CD4-positive, alpha-beta T cell treated with Interleukin-15 for 4 hours (primary cell): ENCODE measurements at places on chromosomes 5 and 9.
A peak's percentile ranks its signal among the peaks of the same experiment; 100 is the strongest.

GRCh38 chr9:114035845-114036801 lies 42.0 kb downstream of the AMBP start:
- DNase-seq = no peak

DNA sequence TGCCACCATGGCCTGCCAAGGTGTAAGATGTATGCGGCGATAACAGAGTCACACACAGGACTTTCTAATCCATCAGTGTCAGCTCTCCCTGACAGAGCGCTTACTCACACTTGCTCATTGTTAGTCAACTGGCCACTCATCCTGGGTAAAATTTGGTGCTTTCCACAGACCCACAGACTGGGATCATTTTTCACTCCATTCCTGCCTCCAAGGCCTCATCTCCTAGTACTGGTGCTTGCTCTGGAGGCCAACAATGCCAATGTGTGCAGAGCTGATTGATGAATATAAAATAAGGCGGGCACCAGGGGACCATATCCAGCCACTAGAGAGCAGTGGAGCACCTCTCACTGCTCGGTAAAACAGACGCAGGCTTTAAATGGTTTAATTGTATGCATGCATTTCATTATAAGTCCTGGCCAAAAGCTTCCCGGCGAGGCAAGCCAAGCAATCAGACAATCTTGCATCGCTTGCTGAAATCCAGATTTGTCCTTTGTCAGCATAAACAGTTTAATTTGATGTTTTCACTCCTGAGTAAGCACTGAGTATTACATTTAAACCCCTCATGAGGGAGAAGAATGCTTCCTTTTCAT lies 22.3 kb downstream of the PSMB7 start:
- no peak for DNase-seq

DNA sequence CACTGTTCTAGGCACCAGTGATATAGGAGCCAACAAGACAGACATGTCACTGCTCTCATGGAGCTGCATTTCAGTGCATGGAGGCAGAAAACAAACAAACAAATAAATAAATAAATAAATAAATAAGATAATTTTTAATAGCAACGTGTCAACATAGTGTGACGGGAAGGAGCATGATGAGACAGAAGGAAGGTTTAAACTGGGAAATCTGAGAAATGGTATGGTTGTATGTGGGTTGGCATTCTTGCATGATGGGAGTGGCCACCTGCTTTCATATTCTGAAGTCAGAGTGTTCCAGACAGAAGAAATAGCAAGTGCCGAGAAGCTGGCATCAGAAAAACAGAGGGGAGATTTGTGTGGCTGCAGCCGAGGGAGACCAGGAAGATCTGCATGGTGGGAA lies at the start of gene PCA3:
Gene PCA3 (plus strand): TSS at position 301 of the 400 bp plus-strand sequence.
- no peak for DNase-seq

GRCh38 chr9:94864196-94864595 lies 137.7 kb downstream of the AOPEP start:
- no peak for DNase-seq

DNA sequence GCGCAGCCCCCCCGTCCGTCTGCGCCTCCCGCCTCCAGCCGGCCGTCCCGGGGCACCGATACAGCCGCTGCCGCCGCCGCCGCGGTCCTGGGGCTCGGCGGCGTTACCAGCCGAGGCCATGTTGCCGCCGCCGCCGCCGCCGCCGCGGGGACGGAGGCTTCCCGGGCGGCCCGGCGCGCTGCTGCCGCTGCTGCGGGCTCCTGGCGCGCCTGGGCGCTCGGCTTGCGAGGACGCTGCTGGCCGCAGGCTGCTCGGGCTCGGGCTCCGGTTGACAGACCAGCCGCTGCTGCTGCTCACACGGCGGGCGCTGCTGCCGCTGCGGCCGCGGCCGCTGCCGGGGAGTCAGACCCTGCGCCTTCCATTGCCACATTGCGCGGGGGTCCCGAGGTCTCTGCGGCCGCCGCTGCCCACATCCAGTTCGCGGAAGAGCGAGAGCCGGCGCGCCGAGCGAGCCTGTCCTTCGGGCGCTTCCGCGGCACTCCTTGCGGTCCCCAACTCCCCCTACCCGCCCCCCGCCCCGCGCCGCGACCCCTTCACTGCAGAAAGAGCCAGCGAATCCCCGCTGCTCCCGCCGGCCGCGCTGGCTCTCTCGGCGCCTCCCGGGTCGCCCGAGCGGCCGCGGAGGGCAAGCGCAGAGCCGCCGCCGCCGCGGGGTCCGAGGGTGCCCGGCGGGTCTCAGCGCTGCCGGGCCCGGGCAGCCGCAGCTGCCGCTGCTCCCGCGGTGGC lies 8.4 kb downstream of the PTCH1 start:
- DNase-seq = no peak

GRCh38 chr9:132546148-132547051 lies 36.0 kb upstream of the BARHL1 start:
- DNase-seq = no peak

DNA sequence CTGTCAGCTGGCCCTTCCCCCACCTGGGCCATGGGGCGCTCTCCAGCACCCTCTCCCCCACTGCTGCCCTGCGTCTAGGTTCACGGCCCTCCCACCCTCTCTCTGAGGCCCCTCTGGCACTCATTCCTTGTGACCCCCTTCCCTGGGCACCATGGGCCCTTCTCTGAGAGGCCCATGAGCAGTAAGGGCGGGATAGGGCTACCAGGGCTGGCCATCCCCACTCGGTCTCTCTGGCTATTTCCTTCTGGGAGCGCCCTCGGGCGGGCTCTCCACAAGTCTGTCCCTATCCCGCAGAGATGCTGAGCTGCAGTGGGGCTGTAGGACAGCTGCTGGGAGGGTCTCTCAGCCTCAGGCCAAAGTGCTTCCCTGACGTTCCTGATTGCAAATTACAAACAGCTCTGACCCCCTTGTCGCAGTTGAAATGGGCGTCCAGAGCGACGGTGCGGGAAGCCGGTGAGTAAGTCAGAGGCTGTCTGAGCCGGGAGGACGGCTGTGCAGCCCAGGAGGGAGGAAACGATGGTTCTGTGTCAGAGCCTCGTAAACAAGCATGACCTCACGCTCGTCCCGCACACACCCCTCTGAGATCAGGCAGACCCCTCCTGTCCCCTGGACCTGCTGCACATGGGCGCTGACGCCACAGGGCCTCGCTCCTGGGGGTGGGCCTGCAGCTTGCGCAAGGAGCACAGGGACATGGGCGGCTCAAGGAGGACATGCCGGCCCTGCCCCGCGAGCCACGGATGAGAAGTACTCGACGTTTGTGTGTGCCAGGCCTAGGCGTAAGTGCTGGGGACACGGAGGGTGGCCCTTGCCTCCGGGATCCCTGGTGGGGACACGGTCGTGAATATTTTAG lies 36.3 kb upstream of the GFPT2 start:
- no peak for DNase-seq

DNA sequence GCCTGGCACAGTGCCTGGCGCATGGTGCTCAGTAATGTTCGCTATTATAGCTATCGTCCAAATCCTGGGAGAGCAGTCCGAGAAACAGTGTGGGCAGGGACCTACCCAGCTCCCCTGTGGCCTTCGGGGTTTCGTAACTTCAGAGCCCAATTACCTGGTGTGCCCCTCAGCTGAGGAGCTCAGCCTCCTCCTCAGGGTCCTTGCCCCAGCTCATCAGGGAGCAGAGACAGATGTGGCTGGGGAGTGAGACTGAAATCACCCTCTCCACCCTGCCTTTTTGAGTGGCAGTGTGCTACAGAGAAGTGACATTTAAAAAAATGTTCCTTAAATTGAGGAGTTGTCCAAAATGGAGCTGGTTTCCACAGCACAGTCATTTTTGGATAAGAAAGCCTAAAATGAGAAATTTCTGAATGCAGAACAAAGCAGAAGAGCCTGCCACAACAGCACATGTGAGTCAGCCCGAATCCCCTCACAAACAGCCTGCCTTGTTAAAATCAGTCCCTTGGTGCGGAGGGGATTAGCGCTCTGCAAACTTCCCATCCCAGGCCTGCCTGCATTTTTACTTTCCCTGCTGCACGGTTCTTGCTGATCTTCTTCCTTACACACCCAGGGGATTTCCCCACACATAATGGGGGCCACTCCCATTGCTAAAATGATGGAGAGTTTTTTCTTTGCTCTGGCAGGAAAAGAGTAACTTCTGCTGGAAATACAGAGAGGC lies 78.1 kb upstream of the PITX1 start:
- DNase-seq = no peak

DNA sequence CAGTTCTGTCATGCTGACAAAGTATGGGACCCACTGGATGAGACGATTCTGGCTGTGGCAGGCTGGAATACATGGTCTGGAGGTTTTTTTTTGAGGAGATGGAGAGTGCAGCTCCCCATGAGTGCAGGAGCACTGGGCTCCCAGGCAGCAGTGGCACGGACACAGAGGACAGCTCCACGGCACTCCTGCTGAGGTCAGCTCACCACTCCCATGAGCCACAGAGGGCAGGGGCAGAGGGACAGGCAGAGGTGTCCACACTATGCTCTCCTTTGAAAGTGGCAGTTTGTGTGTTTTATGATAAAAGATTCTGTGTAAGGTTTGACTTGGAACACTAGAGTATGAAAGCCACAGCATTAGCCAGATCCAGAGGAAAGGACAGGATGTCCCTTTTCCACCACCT lies 114.4 kb downstream of the UBE2R2 start:
- DNase-seq = no peak

GRCh38 chr5:83095957-83096539 lies 18.7 kb downstream of the XRCC4 start:
- DNase-seq = no peak

- DNase-seq = no peak
Observed at GRCh38 chr5:95414451-95414850, 23.3 kb downstream of the FAM81B start.

GRCh38 chr9:90044710-90045151 lies 439.9 kb downstream of the GADD45G start:
- DNase-seq = no peak

DNA sequence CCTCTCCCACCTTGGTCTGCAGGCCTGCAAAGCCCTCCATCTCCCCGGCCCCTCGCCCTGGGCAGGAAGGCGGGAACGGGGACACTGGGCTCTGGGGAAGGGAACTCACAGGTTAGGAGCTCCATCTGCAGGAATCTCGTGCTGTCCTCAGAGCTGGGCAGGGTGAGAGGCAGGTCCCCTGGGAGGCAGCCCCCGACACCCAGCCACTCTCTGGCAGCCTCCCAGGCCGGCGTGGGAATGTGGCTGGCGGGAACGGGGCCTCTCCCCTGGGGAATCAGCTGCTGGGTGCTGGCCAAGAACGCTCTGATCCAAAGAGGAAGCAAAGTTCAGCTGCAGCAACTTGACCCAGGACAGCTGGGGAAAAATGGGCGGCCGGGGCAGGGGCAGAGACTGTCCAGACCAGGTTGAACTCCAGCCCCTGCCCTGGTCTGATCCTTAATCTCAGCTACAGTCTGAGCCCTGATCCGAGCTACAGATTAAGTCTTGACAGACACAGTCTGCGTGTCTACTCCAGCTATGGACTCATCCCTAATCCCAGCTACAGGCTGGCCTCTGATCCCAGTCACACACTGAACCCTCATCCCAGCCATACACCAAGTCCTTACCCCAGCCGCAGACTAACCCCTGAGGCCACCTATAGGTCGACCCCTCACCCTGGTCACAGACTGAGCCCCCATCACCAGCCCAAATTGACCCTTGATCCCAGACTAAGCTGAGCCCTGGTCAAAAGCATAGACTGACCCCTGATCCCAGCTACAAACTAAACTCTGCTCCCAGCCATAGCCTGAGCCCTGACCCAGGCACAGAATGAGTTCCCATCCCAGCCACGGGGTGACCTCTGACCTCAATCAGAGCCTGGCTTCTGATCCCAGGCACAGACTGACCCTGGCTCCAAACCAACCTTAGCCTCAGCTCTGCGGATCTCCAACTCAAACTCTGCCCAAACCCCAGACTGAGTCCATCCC lies 37.3 kb upstream of the EGFL7 start:
- DNase-seq = no peak

DNA sequence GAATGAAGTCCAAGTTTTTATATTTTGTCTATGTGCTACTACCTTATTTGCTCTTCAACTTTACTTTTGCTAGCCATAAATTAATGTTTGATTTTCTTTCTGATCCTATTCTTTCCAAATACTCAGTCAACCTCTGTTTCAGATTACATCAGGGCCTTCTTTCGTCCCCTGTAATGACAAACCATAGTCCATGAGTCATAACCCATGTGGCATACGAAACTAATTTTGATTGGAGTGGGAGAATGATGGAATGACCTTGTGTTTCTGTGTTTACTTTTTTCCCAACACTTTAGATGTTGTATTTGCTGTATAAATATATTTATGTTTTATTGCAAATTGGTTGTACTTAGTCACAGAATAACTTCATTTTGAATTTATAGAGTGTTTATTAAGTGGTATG lies 1043.1 kb downstream of the DTWD2 start:
- DNase-seq = no peak

DNA sequence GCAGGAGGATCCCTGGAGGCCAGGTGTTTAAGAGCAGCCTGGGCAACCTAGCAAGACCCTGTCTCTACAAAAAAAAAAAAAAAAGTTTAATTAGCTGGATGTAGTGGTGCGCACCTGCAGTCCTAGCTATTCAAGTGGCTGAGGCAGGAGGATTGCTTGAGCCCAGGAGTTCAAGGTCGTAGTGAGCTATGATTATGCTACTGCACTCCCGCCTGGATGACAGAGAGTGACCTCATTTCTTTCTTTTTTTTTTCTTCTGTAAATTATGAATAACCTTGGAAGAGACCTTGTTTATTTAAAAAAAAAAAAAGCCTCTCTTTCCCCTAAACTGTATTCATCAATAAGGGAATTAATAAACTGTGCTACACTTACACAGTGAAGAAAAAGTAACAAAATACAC lies 43.6 kb upstream of the SLC30A5 start:
- no peak for DNase-seq

DNA sequence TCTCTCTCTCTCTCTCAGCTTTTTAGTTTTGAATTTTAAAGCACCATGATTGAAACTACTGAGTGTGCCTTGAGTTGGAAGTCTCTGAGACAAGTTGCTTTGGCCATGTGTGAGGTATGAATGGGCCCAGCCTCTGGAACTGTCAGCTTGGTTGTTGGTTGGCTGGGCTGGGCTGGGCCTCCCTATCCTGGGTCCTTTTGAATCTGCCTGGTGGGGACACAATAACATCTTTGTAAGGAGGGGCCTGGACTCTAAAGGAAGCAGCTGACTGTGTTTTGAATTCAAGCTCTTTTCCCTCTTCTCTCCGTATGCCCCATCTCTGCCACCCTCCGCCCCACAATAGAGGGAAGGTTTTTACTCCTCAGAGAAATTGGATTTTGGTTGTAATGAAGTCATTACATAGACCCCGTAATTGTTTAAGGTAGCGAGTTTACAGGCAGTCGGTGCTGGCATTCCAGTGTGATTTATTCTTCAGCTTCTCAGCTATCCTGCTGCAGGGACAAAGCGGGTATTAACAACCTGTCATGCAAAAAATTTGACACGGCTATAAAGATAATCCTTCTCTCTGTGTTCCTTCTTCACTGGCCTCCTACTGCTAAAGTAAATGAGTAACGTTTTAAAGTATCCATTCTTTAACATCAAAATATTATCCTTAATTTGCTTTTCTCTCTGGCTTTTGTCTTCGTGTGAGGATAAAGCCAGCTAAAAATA lies 105.4 kb downstream of the DAPK1 start:
- DNase-seq = no peak

GRCh38 chr5:139226131-139226530 lies 28.0 kb upstream of the SIL1 start:
- DNase-seq = no peak

- DNase-seq = peak; percentile 45
Observed at GRCh38 chr9:98118640-98119601, at the start of gene TRIM14. TSS of gene TRIM14 (minus strand) at chr9:98119222. CDS start at chr9:98119188, 34 bp downstream.
